ENCODE measurements at places on chromosomes 6 and 20.

DNA sequence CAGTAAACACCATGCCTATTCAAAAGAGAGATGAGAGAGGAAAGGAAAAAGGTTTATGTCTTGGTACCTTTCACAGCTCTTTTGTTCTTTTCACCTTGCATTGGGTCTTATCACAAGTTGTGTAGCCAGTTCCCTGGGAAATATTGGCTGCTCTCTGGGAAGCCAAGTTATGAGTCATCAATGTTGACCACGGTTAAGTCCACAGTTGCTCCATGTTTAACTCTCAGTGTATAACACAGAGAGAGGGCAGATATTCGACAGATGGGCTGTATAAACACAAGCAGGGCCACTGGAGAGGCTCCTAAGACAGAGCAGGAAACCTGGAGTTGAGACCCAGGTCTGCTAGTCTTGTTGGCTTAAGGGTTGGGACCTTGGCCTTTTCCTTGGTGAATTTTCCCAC, 718.6 kb downstream of the QKI start:
- DNase-seq, result no peak

GRCh38 chr6:153373869-153374268, 242.8 kb upstream of the RGS17 start:
- no peak for DNase-seq

DNA sequence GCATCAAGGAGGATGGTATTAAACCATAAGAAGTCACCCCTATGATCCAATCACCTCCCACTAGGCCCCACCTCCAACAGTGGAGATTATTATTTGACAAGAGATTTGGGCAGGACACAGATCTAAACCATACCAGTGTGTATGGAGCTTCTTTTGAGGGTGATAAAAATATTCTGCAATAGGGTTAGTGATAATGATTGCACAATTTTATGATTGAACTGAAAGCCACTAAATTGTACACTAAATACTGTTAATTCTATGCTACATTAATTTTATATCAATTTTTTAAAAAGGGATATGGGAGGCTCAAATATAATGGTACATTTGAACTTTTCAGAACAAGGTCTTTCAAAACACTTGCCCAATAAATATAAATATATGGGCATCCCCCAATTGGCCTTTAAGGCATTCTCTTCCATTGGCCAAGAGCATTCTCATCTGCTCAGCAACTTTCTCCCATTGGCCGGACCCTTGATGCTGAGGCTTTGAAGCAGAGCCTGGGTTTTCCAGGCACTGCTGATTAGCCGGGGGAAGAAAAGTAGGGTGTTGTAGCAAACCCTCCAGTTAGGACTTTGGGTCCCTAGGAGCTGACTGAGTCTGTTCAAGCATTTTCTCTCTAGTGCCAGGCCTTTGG, 209.9 kb downstream of the LRFN2 start:
- no peak for DNase-seq

GRCh38 chr6:118913161-118913560, 19.2 kb downstream of the ASF1A start:
- DNase-seq, result no peak

GRCh38 chr6:31687860-31688693, 7.2 kb upstream of the LY6G5C start:
- DNase-seq, result no peak

- no peak for DNase-seq
These were observed 12.3 kb downstream of the MTCH1 start for GRCh38 chr6:36973647-36974046.

DNA sequence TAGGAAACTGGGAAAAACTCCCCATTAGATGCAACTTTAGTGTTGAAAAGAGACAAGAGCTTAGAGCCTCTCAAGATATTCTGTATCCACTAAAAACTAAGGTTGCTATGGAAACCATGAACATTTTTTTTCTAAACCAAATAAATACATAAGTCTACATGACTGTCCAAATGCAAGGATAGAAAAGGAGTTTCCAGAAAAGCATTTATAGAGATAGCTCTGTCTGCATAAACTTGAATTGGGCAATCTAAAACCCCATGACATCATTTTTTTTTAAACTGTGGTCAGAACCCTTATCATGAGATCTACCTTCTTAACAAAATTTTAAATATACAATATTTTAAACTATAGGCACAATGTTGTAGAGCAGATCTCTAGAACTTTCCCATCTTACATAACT, 36.4 kb upstream of the FAM83B start:
- DNase-seq, result no peak

GRCh38 chr6:43738877-43739641, 31.0 kb upstream of the VEGFA start:
- DNase-seq, result no peak

All from GM13976 (cell line).